ENCODE measurements at places on chromosomes 3 and 15.

GRCh38 chr15:87609474-87609873, 647.1 kb downstream of the NTRK3 start:
- no peak for DNase-seq

DNA sequence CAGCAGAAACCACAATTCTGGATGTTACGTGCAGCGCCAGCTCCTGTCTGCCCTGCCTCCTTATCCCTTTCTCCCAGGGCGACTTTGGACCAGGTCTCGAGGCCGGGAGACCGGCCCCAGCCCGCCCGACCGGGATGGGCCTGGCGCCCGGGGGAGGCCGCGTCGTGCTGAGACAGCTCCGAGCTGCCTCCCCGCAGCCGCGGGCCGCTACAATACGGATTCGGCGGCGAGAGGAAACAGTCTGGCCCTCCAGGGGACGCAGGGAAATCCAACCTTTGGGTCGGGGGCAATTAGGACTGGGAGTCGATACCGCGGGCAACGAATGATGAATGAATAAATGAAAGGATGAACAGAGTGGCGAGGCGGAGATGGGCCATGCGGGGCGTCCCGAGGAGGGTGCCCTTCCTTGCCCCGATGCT, 537 bp downstream of the GRAMD2A start:
- DNase-seq, result no peak

GRCh38 chr3:122091602-122092295, 36.6 kb downstream of the CD86 start:
- no peak for DNase-seq

- DNase-seq, result no peak
Measured at GRCh38 chr3:63048367-63049326, 173.4 kb upstream of the CADPS start.

GRCh38 chr15:45606841-45607240, 19.7 kb downstream of the BLOC1S6 start:
- DNase-seq, result no peak

GRCh38 chr15:77724715-77725114, 92.0 kb upstream of the LINGO1 start:
- no peak for DNase-seq

DNA sequence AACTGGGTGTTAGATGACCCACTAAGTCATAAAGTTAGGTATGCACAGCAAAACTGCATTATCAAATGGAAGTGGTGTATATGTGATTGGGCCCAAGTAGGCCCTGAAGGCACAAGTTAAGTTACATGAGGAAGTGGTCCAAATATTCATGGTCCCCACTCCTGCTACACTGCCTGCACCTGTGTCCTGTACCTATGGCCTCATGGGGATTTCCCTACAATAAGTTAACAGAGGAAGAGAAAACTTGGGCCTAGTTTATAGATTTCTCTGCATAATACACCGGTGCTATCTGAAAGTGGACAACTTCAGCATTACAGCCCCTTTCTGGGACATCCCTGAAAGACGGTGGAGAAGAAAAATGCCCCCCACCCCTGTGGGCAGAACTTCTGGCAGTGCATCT, 41.5 kb downstream of the STRIT1 start:
- DNase-seq, result no peak

GRCh38 chr3:118097226-118097625, 937.4 kb downstream of the IGSF11 start:
- DNase-seq, result no peak

GRCh38 chr3:195195321-195196209, 75.4 kb downstream of the XXYLT1 start:
- DNase-seq, result no peak

DNA sequence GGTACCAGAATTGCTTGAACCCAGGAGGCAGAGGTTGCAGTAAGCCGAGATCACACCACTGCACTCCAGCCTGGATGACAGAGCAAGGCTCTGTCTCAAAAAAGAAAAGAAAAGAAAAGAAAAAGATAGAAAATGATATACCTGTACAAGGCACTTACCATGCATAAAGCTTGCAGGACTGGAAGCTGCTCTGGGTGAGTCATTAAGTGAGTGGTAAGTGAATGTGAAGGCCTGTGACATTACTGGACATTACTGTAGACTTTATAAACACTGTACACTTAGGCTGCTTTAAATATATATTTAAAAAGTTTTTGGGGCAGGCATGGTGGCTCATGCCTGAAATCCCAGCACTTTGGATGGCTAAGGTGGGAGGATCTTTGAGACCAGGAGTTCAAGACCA, 99.2 kb downstream of the SLMAP start:
- no peak for DNase-seq

DNA sequence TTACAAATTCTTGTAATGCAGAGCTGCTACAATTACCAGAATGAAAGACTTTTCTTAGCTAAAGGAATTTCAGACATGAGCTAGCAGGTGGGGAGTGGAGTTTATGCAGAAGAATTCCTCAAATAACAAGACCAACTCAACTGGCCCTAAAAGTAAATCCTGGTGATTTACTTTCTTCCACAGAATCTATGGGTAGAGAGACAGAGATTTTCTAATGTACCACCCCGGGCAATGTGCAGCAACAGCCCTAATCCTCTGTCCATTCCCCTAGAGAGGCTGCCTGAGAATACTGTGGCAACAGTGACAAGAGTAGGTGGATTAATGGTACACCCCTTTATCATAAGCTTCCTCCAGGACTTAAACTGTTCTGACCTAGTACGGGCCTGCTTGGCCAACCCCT, 55.2 kb downstream of the AQR start:
- DNase-seq, result no peak

DNA sequence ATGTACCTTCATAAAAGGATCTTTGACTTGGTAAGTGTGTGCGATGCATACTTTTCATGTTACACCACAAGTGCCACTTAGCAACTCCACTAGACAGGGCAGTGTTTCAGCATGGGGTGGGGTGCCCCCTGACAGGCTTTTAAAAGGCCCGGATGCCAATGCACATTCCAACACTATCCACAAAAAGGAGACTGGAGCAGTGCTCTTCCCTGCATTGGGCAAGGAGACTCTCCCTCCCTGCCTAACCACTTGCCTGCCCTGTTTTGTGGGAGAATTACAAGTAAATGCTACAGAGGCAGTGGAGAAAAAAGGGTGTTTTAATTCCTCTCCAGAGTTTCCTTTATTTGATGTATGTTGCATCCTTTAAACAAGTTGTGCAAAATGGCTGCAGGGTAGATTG, 1.7 kb upstream of the RARB start:
- DNase-seq, result no peak

Data from activated naive CD4-positive, alpha-beta T cell treated with anti-CD3 and anti-CD28 coated beads, Interleukin-2, amount 10 ng/mL, durations not matched to agents 7 days and 5 days (primary cell).